ENCODE measurements at places on chromosomes 3 and 15.

- no peak for DNase-seq
Observed at GRCh38 chr15:88035381-88035780, 221.2 kb downstream of the NTRK3 start.

DNA sequence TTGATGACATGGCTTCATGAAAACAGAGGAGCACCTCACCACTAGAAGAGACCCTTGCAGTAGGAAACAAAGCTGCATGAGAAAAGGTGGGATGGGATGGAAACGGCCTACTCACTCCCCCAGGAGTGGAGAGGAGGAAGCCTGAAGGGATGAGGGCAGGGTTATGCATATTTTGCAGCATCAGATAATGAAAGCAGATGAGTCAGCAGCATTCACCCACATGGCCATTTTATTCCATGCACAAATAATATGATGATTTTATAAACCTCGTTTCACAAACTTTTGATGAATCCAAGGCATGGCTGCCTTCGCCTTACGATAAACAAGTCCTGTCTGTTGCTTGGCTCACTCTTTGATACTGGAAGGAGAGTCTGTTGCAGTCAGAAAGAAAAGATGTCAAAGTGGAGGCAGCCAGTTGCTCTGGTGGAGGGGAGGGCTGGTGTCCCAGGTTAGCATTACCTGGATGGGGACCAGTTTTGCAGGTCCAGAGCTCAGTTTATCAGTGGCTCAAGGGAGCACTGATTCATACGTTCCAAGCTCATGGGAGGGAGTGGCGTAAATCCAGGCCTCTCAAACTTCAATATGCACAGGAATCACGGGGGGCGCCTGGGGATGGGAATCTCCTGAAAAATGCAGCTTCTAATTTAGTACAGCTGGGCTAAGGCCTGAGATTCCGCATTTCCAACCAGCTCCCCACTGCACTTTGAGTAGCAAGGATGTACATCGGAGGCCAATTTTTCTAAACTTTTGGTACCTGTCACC is 9.2 kb upstream of the EHD4 start:
- peak; percentile 73 for DNase-seq

- DNase-seq: peak; percentile 92
Observed at GRCh38 chr3:123586968-123587367, 2.1 kb upstream of the HACD2 start.

DNA sequence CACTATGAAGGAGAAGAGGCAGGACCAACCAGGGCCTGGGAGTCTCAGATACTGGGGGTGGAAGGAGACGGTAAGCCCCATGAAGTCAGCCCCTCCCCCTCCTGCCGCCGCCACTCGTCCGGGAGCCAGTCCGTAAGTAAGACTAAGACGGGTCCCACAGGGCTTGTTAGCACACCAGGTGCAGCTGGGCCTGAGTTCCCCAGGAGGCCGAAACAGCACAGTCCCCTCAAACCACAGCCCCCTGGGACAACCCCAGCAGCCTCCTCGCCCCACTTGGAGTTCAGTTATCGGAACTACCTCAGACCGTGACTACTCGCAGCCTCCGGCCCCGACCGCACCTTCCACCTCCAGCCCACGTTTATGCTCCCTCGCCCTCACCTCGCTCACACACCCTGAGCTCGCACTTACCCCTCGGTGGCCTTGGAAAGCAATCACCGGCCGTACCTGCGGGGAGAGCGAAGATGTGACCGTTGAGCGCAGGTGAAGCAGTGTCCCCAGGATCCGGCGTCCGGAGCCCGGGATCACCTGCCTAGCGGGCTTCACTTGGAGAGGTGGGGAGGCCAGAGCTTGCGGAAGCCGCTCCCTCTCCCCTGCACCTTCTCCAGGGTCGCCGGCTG is 557 bp downstream of the ELL3 start:
- DNase-seq: no peak

GRCh38 chr3:195101927-195102608 is 168.9 kb downstream of the XXYLT1 start:
- no peak for DNase-seq

Measured in trophoblast cell (in vitro differentiated cells and primary cell).